ENCODE measurements at places on chromosomes 5 and 9.

GRCh38 chr5:164934561-164934960 is 1429.1 kb downstream of the MAT2B start:
- peak; percentile 46 for DNase-seq

- DNase-seq = peak; percentile 72
Measured at GRCh38 chr5:79962575-79963222, 28.4 kb downstream of the MTX3 start.

DNA sequence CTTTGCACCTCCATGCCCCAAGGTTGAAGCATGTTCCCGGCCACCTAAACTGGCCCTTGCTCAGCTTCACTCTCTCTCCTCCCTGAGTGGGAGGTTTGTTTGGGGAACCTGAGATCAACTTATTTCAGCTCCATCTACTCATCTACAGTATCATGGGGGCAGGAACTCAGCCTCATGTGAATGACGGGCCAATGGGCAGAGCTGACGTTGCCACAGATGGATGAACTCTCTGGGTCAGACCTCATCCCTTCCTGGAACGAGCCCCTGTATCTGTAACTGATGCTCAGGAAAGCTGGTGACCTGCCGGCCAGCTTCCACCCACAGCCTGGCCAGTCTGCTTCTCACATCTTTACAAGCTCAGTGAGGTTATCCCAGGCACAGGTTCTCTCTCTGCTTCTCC is 369.6 kb downstream of the IRX2 start:
- no peak for DNase-seq

DNA sequence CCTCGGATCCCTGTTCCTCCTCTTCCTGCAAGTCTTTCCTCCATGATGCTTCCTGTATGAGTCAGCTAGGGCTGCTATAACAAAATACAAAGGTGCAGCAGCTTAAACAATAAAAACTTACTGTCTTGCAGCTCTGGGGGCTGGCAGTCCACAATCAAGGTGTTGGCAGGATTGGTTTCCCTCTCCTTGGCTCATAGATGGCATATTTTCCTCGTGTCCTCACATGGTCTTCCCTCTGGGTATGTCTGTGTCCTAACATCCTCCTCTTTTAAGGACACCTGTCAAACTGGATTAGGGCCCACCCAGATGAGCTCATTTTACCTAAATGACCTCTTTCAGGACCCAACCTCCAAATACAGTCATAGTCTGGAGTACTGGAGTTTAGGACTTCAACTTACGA is 117.5 kb downstream of the MED10 start:
- peak; percentile 25 for DNase-seq

DNA sequence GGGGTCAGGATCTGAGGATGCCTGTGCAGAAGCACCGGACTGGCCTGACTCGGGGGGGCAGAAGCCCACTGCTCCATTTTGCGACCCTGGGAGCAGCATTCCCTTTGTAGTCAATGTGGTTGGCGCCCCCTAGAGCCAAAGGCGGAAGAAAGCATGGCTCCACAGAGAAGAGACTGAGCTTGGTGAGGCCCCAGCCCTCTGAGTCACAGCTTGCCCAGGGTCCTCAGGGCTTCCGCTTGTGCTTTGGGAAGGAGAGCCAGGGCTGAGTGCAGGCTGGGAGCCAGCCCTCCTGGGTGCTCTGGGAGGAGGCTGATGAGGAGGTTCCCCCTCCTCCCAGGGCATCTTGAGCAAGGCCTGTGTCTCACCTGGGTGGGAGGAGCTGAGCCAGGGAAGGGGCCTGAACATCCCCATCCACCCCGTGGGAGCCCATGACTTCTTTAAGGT is 5.5 kb upstream of the AQP3 start:
- peak; percentile 95 for DNase-seq

DNA sequence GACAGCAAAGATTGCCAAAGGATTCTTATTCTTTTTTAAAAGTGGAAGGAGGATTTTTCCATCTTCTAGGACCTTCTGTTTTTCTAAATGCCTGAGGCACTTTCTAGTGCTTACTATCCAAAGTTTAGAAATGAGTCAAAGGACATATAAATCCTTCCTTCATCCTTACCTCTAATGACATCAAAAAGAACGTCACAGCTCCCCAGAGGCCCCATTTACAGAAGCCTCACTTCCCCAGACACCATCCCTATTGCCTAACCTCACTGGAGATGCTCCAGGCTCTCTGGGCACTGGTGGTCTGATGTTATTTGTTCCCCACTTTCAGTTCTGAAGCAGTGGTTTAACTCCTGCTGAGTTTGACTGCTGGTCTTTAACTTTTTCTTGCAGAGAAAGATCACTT is 504.3 kb downstream of the AGTPBP1 start:
- no peak for DNase-seq

DNA sequence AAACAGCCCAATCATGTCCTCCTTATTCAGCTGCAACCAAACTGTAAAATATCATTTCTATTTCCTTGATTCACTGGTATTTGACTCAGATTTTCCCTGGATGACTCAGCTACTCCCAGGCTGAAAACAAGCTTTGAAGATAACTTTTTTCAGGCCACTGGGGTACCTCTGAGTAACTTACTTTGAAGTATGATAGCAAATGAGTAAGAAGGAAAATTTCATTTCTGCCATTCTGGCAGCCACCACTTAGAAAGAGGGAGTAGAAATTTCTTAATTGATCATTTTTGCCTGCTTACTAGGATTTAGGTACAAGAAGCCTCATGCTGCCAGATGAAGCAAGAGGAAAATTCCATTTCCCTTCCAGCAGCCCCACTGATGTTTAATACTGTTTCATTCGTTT is 247.4 kb downstream of the PRELID2 start:
- no peak for DNase-seq

GRCh38 chr5:37889612-37890317 is 49.9 kb upstream of the GDNF start:
- DNase-seq = peak; percentile 76

GRCh38 chr5:97095318-97095732 is 47.1 kb downstream of the LIX1 start:
- no peak for DNase-seq

DNA sequence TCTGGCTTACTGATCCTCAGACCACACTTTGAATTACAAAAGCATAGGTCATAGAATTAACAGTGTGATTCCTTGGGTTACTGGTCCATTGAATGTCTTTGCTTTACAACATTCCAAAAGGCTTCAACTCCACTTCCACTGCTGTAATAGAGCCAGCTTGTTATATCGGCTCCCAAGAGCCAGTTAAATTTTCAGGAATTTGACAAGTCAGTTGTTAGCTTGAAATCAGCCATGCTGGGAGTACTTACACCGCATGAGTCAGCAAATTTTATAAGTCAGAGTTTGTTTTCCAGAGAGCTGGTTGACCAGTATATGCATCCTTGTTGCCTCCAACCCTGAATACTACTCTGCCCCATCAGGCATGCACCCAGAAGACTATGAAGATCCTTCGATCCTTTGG is 73.1 kb downstream of the FOXB2 start:
- DNase-seq = peak; percentile 59

- no peak for DNase-seq
Measured at GRCh38 chr5:37730896-37731455, 108.9 kb downstream of the GDNF start.

- DNase-seq = no peak
Measured at GRCh38 chr5:128081111-128081851, 2.3 kb upstream of the SLC12A2 start.

GRCh38 chr5:170846416-170846815 is 15.4 kb upstream of the RANBP17 start:
- DNase-seq = no peak

GRCh38 chr9:114969269-114969668 is 38.9 kb upstream of the TNFSF8 start:
- no peak for DNase-seq

- DNase-seq = peak; percentile 74
Measured at GRCh38 chr9:85511746-85512145, 230.0 kb downstream of the AGTPBP1 start.

DNA sequence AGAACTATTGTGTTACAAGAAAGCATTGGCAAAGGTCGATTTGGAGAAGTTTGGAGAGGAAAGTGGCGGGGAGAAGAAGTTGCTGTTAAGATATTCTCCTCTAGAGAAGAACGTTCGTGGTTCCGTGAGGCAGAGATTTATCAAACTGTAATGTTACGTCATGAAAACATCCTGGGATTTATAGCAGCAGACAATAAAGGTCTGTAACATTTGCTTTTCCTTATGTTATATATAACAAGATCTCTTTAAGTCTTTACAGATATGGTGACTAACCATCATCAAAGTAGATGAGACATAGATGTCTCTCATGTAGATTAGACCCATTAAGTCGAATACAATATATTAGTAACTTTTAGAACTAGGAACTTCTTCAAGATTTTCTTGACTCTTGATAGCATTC is 33.0 kb downstream of the TGFBR1 start:
- DNase-seq = no peak

DNA sequence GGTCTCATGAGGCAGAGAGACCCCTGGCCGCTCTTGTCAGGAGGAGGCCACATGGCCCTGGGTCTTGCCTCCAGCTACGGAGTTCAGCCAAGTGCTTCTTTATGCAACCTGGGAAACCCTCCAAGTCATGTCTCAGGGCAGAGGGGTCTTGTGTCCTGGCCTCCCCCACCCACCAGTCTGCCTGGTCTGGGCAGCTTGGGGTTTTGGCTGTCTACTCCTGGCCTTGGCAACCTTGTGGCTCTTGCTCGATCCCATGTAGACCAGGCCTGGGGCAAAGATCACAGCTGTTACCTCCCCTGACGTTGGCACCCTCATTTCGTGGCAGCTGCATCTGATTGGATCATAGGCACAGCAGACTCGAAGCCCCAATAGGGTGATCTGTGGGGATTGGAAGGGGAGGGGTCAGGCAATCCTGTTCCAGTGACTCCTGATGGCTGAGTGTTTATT is 28.4 kb downstream of the JADE2 start:
- DNase-seq = no peak

- DNase-seq = no peak
Measured at GRCh38 chr5:177368869-177369644, 11.3 kb downstream of the RGS14 start.

- DNase-seq = no peak
Measured at GRCh38 chr9:109387206-109387605, 66.3 kb upstream of the EPB41L4B start.

GRCh38 chr9:38180656-38181055 is 111.6 kb upstream of the SHB start:
- DNase-seq = no peak

DNA sequence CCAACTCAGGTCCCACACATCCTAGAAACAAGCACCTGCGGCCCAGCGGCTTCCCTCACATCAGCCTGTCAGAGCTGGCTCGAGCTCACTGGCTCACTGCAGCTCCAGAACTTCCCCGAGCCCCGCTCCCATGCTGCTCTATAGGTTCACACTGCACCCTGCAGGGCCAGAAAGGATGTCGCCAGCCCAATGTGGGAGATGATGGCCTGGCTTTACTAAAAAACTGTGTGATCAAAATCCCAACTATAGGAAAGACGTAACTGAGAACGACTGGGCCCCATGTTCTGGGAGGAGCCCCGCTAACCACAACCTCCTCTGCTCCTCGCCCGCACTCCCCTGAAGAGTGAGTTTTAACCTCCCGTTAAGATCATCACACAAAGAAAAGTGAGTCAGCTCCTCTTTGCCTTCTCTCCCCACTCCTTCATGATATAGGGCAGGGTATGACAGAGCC is 4.6 kb downstream of the SURF4 start:
- DNase-seq = no peak

DNA sequence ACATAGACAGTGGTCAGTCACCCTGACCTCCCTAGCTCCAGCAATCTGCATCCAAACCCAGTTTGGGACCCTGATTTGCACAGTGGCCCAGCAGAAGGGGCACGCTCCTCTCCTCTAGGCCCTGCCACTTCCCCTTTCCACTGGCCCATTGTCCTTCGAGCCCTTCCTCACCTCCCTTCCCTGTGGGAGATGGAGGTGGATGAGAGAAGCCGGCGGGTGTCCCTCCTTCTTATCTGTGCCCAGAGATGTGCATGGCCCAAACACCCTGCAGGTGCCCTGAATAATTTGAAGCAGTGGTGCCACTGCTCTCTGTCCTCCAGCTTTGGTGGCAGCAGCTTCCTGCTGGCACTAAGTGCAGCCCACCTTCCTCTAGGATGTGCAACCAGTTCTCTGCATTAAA is 140.0 kb downstream of the BARX1 start:
- DNase-seq = no peak

DNA sequence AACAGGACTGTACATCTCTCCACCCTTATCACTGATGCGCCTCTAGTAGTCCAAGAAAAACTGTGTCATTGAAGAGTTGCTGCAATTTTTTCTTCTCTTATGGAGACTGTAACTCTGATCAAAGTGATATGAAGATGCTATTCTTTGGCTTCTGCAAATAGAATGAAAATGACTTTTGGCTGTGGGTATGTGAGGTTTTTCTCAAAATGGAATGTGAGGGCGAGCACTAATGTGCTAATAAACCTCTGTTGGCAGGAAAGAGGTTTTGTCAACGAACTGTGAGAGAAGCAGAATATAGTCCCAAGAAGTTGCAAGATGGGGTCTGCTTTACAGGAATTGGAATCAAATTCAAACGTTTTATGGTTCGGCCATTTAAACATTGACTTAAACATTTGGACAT is 252.0 kb upstream of the GAS1 start:
- no peak for DNase-seq

- no peak for DNase-seq
Measured at GRCh38 chr9:17191082-17191481, 56.2 kb downstream of the CNTLN start.

DNA sequence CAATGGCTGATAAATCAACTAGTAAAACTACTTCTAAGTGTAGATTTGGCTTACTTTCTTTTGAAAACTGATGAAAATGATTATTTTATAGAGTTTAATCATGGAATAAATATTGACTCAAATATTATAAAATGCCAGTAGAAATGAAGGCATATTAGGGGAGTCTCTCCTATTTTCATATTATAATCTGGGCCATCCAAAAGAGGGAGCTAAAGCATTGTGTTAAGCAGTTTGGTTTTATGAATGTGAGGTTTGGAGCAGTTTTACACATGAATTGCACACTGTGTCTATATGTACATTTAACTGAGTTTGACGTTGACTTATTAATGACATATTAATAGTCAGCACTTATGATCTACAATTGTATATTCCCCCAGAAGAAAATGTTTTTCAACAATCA is 17.4 kb downstream of the CDH9 start:
- no peak for DNase-seq

DNA sequence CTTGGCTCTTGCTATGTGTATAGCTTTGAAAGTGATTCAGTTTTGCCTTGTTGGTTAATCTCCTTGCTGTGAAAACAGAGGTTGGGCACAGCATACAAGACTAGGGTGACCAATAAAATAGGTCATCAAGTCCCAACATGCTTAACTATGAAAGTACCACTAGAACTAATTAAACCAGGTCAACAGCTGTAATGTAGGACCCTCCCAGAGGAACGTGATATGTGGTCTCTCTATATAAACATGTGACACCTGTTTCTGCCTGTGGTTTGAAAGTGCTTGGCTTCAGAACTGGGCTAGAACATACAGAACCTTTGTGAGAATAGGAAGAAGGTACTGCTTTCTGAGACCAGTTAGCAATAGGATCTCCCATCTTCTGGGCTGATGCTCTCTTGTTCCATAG is 297.1 kb downstream of the FBXL7 start:
- DNase-seq = no peak

- no peak for DNase-seq
Measured at GRCh38 chr9:11402621-11403020, 789.8 kb upstream of the PTPRD start.

- DNase-seq = no peak
Measured at GRCh38 chr5:96316487-96316886, 116.6 kb downstream of the PCSK1 start.

All from islet precursor cell (in vitro differentiated cells).